Osteoblast (primary cell): ENCODE measurements at places on chromosomes 16 and 17. TPM values are rescaled to one million over a fixed set of nuclear protein-coding genes. Genes with fewer than 3 reads are reported as not detected.

SLFN13 gene
- total RNA-seq, result 2.1 and 2.5 TPM in 2 replicates

DPEP1 gene
- total RNA-seq, result 0.29 and 0.36 TPM in 2 replicates

DNA sequence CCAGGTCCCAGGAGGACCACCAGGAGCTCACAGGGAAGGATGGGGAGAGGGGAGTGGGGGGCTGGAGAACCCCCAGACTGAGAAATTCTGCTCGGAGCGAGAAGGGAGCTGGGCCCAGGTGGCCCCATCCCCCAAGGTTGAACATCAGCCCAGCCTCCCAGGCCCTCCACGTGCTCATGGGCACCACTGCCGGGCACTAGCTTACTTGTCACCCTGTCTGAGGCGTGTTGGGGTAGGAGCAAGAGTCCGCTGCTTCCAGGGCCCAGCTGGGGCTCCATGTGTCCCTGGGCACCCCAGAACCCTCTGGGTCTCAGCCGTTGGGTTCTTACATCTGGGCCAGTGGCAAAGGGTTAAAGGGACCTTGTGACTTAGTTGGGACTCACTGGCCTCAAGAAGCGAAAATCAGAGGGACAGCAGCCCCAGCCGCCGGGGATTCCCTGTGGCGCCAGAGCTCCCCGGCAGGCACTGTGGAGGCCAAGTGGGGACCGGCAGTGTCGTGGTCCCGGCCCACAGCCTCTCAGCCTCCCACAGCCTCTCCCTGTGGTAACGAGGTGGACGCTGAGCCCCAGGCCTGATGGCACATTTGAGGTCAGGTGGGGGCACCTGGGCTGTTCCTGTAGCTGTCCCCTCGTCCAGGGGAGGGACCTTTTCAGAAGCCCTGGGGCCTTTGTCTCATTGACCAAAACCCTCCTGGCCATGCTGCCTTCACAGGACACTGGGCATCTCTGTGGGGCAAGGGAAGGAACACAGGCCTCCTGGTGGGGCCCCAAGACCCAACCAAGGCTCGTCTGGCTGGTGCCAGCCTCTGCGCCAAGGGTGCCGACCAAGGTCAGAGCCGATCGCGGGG is 33.7 kb upstream of the CDH15 start:
- no peaks in the 10 kb centered on the region for H3K4me1 ChIP-seq
- peak; percentile 77 for DNase-seq
- H3K27me3 ChIP-seq, result no peaks in the 10 kb centered on the region
- H3K36me3 ChIP-seq, result peaks cover 19% of the 10 kb centered on the region

- peaks cover 6% of the 10 kb centered on the region for H3K4me1 ChIP-seq
- DNase-seq, result peak; percentile 62
- H3K27me3 ChIP-seq, result no peaks in the 10 kb centered on the region
- H3K27ac ChIP-seq, result no peak overlapping the region
- H3K4me3 ChIP-seq, result no peak overlapping the region
Observed at GRCh38 chr17:3983606-3984484, 19.6 kb upstream of the ATP2A3 start.

DNA sequence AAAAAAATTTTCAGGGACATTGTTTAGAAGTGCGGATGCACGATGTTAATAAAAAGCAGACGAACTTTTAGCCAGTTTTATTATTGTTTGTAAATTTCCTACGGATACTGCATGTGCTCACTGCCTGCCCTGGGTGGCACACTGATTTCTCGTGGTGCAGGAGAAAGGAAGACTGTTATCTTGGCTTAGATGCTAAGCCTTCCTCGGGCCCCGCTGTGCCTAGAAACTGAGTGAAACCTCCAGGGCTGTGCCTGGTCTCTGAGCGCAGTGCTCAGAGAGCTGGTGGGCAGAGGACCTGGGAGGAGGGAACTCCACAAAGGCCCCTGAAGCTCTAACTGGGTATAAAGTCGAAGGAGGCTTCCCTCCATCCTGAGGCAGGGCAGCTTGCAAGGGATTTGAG is 35.4 kb upstream of the TNRC6C start:
- H3K36me3 ChIP-seq, result no peaks in the 10 kb centered on the region
- H3K27me3 ChIP-seq, result peaks cover 25% of the 10 kb centered on the region
- no peak overlapping the region for H3K4me3 ChIP-seq
- H3K27ac ChIP-seq, result no peak overlapping the region
- H3K4me1 ChIP-seq, result no peaks in the 10 kb centered on the region

DNA sequence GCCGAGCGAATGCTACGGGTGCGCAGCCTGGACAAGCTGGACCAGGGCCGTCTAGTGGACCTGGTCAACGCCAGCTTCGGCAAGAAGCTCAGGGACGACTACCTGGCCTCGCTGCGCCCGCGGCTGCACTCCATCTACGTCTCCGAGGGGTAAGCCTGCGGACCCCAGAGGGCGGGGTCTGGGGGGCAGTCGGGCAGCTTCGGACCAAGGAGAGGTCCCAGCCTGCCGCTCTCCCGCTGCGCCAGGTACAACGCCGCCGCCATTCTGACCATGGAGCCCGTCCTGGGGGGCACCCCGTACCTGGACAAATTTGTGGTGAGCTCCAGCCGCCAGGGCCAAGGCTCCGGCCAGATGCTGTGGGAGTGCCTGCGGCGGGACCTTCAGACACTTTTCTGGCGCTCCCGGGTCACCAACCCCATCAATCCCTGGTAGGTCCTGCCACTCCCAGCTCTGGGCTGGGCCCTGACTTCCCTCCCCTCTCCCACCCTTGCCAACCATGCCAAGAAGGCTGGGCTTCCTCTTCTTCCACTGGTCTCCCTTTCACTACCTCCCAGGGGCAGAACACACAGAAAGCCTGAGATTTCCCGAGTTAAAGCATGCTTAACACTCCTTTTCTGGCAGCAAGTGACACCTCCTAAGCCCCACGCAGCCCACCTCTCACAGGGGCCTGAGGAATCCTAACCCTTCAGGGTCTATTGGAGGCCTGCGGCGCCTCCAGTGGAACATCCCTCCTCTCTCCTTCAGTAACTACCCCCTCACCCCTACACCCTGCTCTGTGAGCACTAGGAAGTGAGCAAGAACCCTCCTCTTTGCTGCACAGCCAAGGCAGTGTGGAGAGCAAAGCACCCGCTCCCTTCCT is 3.2 kb downstream of the NAGS start:
- peaks cover 7% of the 10 kb centered on the region for H3K36me3 ChIP-seq
- peak overlapping the region; percentile 77 for H3K4me3 ChIP-seq
- peaks cover 14% of the 10 kb centered on the region for H3K27me3 ChIP-seq
- peak; percentile 72 for DNase-seq
- no peak overlapping the region for H3K27ac ChIP-seq
- peaks cover 32% of the 10 kb centered on the region for H3K4me1 ChIP-seq

DNA sequence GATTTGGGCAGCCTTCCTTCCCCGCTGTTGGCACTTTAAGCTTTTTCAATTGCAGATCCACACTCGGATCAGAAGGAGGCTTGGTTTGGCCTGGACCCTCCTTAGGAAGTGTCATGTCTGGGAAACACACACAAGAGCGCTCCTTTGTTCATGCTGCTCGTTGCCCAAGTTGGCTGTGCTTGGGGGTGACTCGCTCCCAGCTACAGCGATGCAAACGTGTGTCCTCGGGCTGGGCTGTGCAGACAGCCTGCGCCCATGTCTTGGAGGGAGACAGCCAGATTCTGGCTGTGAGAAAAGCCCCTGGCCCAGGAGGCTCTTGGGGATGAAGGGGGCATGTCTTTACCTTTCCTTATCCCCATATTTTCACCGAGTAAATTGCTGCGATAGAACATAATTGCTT is 665.6 kb upstream of the EEF2KMT start:
- DNase-seq, result no peak
- H3K4me3 ChIP-seq, result no peak overlapping the region
- H3K4me1 ChIP-seq, result no peaks in the 10 kb centered on the region
- H3K27ac ChIP-seq, result no peak overlapping the region
- H3K36me3 ChIP-seq, result no peaks in the 10 kb centered on the region

DNA sequence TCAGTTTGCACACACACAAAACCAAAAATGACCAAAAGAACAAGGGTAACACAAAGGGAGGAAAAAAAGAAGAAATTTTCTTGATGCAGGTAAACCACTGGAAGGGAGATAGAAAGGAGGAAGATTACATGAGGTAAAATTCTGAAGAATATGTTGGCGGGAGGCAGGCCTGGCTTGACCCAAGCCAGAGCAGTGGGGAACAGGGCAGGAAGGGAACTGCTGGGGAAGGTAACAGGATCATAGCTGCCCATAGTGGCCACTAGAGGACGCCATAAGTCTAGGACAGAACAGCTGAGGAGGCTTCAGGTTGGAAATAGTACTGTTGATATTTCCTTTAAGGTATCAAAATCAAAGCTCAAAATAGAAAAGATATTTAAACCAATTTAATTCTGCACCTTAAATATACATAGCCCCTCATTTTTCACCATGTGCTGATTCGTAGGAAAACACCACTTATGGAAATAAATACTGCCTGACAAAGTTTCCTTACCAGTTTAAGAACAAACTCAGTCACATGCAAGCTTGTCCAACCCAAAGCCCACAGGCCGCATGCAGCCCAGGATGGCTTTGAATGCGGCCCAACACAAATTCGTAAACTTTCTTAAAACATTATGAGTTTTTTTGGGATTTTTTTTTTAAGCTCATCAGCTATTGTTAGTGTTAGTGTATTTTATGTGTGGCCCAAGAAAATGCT is 15.5 kb downstream of the VPS35 start:
- DNase-seq, result peak; percentile 85
- H3K27ac ChIP-seq, result no peak overlapping the region
- H3K27me3 ChIP-seq, result no peaks in the 10 kb centered on the region
- H3K4me3 ChIP-seq, result no peak overlapping the region
- H3K4me1 ChIP-seq, result no peaks in the 10 kb centered on the region
- peaks cover 64% of the 10 kb centered on the region for H3K36me3 ChIP-seq

GRCh38 chr17:19874256-19874655 is 6.5 kb upstream of the ULK2 start:
- H3K27me3 ChIP-seq, result peaks cover 11% of the 10 kb centered on the region
- H3K4me3 ChIP-seq, result no peak overlapping the region
- DNase-seq, result no peak
- H3K27ac ChIP-seq, result no peak overlapping the region
- no peaks in the 10 kb centered on the region for H3K4me1 ChIP-seq

GRCh38 chr16:23694644-23695373 is 16.1 kb downstream of the PLK1 start:
- H3K4me1 ChIP-seq, result peaks cover 6% of the 10 kb centered on the region
- peak; percentile 87 for DNase-seq
- H3K27ac ChIP-seq, result no peak overlapping the region
- H3K36me3 ChIP-seq, result peaks cover 8% of the 10 kb centered on the region

DNA sequence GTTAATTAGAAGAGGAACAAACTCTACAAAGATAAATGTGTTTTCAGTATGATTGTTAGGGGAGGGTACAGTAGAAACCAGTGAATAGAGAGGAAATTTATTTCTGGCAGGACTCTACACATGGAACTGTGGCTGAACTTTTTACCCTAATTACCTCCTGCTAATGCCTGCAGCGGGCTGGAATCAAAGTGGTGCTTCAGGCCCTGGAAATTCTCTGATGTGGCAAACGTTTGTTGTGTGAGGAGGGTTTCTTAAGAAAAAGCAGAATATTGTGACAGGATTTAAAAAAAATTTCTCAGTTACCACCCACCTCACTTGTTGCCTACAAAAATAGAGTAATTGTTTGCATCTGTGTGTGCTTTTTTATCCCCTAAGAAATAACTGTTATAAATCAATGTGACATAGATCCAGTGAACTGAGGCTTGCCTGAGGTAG is 154.5 kb downstream of the BCAS3 start:
- H3K27ac ChIP-seq, result no peak overlapping the region
- H3K4me1 ChIP-seq, result no peaks in the 10 kb centered on the region
- no peaks in the 10 kb centered on the region for H3K27me3 ChIP-seq
- DNase-seq, result no peak
- H3K4me3 ChIP-seq, result no peak overlapping the region

DNA sequence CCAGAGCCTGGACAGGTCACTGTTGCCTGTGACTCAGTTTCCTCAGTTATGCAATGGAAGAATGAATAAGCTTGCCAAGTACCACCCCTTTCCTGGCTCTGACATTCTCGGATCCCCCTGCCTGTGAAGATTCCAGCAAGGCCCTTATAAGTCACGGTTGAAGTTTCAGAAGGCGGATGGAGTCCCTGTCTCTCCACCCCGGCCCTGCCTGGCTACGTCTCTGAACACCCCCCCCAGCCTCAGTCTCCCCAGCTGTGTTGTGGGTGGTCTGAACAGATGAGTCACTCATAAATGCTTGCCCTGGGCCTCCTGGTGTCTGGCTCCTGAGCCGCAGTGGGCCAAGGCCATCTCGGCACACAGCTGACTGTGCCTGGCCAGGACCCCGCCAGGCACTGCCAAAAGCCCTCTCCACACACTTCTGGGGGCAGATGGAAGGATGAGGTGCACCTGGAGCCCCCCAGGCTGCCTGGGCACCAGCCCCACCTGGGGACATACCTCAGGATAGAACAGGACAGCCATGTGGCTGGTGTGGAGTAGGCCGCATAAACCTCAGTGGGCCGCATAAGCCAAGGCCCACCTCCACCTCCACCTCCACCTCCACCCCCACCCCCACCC is 15.4 kb downstream of the VASN start:
- peak overlapping the region; percentile 71 for H3K27ac ChIP-seq
- no peak overlapping the region for H3K4me3 ChIP-seq
- peaks cover 20% of the 10 kb centered on the region for H3K36me3 ChIP-seq
- peaks cover 51% of the 10 kb centered on the region for H3K4me1 ChIP-seq

DNA sequence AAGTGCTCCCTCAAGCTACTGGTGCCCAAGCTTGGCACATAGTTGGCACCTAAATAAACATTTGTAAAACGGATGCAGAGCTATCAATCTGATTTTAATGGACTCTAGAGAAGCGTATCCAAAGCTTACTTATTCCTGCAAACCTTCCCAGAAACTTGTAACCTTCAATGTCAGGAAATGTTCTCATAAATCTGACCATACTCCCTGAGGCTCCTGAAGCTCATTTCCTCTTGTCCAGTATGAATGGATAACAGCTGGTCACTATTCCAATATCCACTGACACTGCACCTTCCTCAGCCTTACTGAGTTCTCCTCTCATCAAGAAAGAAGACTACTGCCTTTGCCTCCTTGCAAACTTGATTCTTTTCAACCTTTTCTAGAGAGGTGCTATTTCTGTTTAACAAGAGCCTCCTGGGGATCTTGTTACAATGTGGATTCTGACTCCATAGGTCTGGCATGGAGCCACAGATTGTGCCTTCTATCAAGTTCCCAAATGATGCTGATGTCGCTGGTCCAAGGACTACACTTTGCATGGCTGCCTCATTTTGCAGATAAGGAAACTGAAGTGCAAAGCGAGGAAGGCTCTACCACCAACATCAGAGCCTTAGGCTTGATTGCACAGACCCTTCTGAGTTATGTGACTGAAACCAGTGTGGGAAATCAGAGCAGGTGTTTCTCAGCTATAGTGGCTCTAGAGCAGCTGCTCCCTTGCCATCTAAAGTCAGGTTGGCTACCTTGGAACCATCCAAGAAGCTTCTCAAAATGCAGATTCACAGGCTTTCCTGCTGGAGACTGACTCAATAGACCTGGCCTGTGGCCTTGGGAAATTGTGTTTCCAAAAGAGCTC is 377.8 kb downstream of the SOX9 start:
- H3K4me1 ChIP-seq, result peaks cover 5% of the 10 kb centered on the region
- no peak overlapping the region for H3K27ac ChIP-seq
- H3K27me3 ChIP-seq, result no peaks in the 10 kb centered on the region
- no peaks in the 10 kb centered on the region for H3K36me3 ChIP-seq
- DNase-seq, result no peak

- H3K27me3 ChIP-seq, result peaks cover 4% of the 10 kb centered on the region
- no peak overlapping the region for H3K4me3 ChIP-seq
- H3K27ac ChIP-seq, result no peak overlapping the region
Observed at GRCh38 chr17:34167354-34167753, 87.7 kb upstream of the CCL2 start.

GRCh38 chr16:82848013-82848412 is 221.2 kb downstream of the CDH13 start:
- no peaks in the 10 kb centered on the region for H3K4me1 ChIP-seq
- DNase-seq, result no peak
- no peak overlapping the region for H3K4me3 ChIP-seq
- no peak overlapping the region for H3K27ac ChIP-seq
- H3K27me3 ChIP-seq, result no peaks in the 10 kb centered on the region
